ENCODE measurements at places on chromosomes 3 and 15.

DNA sequence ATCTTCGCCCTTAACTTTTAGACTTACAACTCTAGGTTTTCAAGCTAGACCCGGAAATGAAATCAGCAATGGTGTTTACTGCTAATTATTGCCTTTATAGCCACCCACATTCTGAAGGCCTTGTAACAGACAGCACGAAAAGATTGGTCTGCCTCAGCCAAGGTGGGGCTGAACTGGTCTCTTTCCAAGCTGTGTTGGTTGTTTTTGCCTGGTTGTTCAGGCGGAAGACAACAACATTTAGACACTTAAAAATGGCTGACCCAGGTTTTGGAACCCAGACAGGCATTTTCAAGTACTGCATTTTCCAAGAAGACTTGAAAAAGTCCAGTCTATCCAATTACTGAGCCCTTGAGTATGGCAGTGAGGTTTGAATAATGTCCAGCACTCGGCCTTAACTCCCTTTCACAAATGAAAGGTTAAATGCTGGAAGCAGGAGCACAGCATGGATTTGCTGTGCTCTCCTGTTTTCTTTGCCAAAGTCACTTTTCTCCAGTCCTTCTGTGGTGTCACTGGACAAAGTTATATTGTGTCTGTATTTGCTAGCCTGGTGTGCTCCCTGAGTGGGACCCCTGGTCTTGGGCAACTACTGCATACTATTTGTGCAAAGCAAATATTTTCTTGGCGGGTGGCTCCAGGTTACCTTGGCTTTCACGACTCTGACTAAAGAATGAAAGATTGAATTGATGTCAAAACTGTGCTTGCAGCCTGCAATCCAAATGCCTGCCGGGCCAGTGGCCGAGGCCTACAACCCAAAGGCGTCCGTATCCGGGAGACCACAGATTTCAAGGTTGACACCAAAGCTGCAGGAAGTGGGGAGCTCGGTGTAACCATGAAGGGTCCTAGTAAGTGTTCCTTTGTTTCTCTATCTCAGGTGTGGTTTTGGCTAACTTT, 93.5 kb downstream of the FLNB start:
- DNase-seq, result no peak

- no peak for DNase-seq
Observed at GRCh38 chr3:102140116-102140515, 290.8 kb downstream of the NFKBIZ start.

DNA sequence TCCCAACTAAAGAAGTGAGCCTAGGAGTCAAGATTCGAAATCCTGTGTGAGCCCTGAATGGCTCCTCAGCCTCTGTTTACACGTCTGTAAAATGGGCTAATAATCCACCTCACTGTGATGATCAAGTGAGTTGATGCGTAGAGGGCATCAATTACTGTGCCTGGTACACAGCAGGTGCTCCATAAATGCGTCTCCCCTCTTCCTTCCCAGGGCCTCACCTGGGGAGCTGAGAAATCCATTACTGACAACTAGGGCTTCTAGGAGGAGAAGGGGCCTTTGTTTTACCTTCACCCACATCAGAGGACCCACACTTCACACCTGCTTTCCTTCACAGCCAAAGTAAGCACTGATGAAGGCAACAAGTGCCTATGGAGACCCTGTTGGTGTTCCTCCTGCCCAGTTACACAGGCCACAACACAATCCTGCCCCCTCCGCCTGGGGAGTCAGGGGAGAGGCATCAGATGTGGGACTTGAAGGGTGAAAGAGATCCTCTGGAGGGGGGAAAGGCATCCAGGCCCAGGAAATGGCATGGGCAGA, 1.4 kb downstream of the CIB2 start:
- DNase-seq, result no peak

- no peak for DNase-seq
Observed at GRCh38 chr3:12062605-12063004, 58.4 kb downstream of the SYN2 start.

DNA sequence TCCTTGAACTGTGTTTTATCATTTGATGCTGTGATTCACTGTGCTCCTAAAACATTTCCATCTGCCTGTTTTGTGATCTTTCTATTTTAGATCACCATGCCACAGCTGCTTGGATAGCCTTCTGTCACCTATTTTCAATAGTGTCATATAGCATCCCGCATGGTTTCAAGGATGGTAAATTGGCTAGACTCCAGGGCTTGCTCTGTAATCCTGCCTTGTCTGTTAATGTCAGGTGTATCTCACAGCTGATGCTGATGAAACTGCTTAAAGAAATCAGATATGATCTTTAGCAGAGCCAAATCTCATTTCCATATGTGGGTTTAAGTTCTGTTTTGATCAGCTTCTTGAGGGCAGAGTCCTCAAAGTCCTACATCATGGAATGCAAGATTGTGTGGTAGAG, 182.2 kb downstream of the UBE2E2 start:
- DNase-seq, result no peak

Data from HCEC 1CT (cell line).